Osteocyte (in vitro differentiated cells): ENCODE measurements at places on chromosomes 2 and 18.

- no peak for DNase-seq
Measured at GRCh38 chr2:204060841-204061240, 124.3 kb downstream of the ICOS start.

- no peak for DNase-seq
Measured at GRCh38 chr18:37253394-37254235, 312.0 kb downstream of the CELF4 start.

DNA sequence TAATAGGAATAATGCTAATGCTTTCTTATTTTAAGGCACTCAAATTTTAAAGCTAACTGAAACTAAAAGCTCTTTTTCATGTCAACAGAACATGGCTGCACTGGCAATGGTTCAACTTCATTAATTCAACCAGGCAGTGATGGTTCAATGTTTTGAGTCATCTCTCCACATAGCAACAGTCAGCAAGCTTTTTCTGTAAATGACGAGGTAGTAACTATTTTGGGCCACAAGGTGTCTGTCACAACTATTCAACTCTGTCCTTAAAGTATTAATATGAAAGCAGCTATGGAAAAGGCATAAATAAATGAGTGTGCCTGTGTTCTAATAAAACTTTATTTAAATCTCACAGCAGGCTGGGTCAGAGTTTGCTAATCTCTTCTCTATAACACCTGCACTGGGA, 1425.6 kb upstream of the PIK3C3 start:
- DNase-seq = no peak

- DNase-seq = no peak
Measured at GRCh38 chr2:70094978-70095719, 7.9 kb downstream of the PCBP1 start.

DNA sequence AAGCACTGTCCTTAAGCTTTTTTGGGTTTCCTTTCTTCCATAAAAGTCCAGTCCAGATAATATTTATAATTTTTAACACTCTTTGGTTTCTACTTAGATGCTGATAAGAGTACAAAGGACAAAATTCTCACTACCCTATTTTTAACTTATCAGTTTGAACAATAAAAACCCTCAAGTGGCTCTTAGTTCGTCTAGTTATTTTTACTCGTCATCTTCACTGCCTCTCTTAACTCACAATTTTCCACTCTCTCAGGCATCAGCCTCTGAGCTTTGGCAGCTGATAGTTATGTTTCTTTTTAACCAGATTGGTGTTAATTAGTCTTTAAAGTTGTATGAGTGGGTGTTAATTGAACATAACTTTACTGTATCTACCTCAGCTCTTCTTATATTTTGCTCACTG, 517.1 kb upstream of the SYT4 start:
- no peak for DNase-seq

- DNase-seq = no peak
Measured at GRCh38 chr18:9862686-9863085, 23.1 kb upstream of the TXNDC2 start.

GRCh38 chr2:205290299-205290698, 392.0 kb upstream of the NRP2 start:
- no peak for DNase-seq

DNA sequence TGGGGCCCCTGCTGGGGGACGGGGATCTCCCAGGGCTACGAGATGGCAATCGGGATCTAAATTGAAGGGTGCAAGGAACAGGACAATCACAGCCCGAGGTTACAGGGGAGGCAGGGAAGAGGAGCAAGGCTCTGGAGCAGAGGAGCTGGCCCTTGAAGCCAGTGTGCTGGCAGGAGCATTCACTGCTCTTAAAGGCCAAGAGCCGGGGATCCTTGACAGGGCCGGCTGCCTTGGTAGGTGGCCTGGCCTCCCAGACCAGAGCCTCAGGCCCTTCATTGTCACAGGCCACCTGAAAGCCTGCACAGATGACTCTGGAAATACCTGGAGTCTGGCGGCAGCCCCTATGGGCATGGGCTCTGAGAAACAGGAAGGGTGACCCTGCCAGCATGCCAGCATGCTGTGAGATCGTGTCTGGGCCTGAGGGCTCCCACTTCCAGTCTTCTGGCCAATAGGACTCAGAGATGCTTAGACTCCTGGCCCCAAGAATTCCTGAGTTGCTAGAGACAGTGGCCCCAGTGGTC, 38.7 kb downstream of the PDIA6 start:
- DNase-seq = no peak

DNA sequence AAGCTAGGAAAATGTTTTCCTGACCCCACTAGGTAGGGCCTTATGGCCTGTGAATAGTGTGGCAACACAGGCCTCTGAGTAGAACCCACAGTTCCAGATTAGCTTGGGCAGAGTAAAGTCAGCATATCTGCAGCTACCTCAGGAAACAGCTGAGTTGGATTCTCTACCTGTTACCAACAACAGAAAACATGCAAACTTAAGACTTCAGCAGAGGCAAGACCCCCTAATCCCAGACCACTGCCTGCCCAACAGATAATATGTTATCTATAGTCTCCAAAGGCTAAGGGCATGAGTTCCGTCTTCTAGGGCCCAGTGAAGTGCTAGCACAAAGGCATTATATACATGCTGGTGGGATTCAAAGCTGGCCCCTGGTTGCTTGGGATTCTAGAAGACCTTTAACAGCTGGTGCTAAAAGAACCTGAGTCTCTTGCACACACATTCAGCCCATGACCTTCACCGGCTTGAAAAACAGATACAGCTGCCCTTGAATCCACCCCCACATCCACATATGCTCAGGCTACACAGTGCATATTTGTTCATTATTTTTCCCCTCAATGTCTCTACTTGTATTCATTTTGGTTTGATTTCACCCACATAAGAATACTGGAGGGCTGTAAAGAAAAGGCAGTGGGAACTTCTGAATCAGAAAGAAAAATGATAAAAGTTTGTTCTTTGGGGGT, 13.5 kb upstream of the UBXN4 start:
- no peak for DNase-seq

GRCh38 chr18:44130376-44130942, 550.2 kb upstream of the SETBP1 start:
- no peak for DNase-seq

DNA sequence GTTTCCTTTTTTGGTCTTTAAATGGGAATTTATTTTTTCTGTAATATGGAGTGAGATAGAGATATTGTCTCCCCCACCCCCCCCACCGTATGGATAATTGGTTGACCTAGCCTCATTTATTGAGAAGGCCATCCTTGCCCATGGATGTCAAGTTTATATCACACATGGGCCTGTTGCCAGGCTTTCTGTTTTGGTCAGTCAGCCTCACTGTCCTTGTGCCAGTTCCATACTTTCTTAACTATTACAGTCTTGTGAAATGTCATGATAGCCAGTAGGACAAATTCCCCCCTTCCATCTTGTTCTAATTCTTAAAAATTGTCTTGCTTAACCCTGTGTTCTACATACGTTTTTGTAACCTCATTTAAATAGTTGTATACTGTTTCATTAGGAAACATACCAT, 12.5 kb downstream of the BABAM2 start:
- DNase-seq = no peak

GRCh38 chr2:3293221-3293620, 84.4 kb downstream of the EIPR1 start:
- DNase-seq = no peak

DNA sequence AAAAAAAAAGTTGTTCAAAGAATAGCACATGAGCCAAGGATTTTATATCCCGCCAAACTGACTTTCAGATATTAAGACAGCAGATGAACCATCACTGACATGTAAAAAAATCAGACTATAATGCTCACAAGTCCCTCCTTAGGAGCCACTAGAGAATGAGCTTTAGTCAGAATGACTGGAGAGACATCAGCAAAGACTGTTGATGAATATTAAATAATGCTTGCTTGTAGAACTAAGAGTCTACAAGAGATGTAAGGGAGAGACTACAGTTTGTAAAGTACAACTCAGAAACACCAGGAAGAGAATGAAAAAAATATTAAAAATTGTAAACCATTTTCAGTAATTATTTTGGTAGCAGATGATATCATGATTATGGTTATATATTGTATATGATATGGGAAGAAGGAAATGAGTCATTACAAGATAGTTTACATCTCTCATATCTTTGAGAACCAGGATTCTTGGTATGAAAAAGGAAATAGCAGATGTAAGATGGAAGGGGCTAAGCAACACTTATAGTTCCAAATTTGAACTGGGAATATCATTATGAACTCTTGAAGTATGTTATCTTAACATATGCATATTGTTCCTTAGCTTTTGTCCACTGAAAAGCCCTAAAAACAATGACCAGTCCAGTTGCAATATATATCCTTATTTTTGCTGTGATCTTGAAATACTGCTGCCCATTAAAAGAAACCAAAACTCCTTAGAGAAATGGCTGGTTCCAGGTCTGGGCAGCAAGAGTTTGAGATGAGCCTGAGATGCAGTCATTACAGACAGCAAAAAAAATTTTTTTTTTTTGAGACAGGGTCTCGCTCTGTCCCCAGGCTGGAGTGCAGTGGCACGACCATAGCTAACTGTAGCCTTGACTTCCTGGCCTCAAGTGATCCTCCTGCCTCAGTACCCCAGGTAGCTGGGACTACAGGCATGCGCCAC, 55.7 kb downstream of the PTPN2 start:
- DNase-seq = no peak

DNA sequence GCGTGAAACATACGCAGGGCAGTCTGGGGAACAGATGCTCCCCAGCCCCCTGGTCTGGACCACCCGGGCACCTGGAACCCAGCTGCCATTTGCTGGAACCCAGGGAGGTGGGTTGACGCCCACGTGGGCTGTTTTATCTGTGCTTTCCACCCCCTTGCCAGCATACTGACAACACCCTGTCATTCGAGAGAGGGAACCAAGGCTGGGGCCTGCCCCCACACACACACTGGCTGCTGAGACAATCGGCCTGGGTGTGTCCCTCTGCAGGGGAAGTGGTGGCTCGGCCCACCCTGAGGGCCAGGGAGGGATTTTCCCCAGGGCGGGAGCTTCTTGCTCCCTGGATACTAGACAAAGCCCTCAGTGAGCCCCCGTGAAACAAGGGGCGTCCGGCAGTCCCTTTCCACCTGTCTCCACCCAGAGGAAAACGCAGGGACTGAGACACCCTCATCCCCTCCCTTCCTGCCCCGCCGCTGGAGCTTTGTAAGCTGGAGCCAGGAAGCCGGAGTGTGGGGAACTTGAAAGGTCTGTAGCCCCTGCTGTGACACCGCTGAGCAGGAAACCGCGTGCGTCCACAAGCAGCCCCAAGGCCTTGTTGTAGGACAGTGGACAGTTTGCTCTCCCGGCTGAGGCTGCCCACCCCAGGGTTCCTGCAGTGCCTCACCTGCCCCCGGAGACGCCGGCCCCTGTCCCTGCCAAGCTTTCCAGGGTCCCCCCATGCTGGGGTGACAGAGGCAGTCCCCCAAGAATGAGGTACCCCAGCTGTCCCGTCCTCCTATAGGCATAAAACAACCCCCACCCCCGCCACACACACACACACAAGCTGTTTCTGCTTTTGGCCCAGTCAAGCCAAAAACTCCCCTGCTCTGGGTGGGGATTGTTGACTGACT, 14.1 kb upstream of the KLF11 start:
- no peak for DNase-seq

GRCh38 chr2:173734797-173735196, 230.4 kb downstream of the SP3 start:
- DNase-seq = no peak

DNA sequence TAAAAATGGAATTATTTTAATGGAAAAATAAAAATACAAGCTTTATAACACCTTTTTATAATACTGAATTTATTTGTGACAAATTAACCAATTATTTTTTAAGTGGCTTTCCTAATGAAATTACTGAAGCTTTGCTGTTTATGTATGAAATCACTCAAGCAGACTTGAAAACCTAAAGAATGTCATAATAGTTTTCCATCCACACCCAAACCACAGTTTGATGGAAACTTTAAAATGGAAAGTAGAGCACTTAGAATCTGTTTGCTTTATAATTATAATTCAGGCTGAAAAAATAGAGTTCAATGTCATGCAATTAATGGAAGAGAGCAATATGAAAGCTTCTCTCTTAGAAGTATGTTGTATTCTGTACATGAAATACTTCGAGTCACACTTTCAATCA, 31.6 kb upstream of the WDR75 start:
- DNase-seq = no peak
